ENCODE measurements at places on chromosomes 1 and 21. TPM values are rescaled to one million over a fixed set of nuclear protein-coding genes. Genes with fewer than 3 reads are reported as not detected.

- DNase-seq, result no peak
Measured at GRCh38 chr21:29928537-29928936, 11.3 kb downstream of the GRIK1 start.

The C1orf146 gene
- not detected for polyA plus RNA-seq

GRCh38 chr1:207991583-207992026, 80.7 kb upstream of the CD34 start:
- no peak for DNase-seq

- no peak for DNase-seq
Measured at GRCh38 chr1:151048645-151049032, 1.1 kb downstream of the C1orf56 start.

DNA sequence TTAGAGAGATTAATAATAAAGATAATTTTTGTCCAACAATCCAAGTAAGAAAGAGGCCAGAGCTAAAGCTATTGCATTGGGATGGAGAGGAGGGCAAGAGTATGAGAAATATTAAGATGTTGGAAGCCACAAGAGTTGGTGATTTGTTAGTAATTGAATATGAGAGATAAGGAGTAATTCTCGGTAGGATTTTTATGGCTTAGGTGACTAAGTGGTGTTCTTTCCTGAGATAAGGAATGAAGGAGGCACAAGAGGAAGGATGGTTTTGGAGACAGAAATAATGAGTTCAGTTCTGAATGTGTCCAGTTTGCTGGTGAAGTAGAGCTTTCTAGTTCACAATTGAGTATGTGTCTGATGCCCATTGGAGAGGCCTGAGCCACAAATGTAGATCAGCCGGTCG, 9.4 kb downstream of the TRMT13 start:
- DNase-seq, result no peak

DNA sequence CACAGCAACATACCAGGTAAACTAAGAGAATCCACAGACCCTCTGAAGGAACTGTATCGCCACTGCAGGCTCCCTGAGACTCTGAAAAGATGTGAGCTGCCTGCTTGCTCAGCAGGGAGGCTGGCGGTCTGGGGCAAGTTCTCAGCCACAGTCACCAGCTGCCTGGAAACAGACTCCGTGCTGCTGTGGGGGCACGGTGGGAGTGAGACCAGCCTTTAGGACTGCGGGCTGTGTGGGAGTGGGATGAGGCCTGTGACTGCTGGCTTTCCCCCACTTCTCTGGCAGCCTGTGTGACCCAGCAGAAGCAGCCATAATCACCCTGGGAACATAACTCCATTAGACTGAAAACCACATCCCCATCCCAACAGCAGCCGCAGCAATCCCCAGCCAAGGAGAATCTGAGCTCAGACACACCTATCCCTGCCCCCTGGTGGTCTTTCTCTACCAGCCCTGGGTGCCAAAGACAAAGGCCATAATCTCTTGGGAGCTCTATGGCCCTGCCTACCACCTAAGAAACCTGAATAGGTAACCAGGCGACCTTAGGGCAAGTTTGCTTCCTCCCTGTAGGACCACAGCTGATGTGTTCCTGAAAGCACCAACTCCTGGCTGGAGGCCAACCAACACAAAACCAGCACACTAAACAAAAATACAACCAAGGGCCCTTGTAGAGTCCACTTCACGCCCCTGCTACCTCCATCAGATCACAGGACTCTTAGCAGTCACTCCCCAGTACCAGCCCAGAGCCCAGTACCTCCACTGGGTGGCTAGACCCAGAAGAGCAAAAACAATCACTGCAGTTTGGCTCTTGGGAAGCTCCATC, 151.5 kb downstream of the SMYD3 start:
- DNase-seq, result no peak

DNA sequence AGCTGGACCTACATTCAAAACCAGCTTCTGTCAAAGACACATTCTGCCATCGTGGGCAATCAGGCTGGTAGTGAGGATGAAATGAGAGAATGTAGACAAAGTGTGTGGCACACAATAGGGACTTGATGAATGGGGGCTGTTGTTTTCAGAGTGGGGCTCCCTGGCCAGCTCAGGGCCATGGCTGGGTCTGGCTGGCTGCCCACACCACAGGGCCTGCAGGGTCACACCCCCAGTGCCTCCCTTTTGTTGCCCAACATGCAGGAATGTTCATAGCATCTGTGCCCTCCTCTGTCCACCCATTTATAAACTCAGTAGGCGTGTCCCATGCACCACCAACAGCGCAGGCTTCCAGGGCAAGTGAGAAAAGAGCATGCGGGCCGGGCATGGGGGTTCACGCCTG, 20.8 kb upstream of the ECE1 start:
- no peak for DNase-seq

DNA sequence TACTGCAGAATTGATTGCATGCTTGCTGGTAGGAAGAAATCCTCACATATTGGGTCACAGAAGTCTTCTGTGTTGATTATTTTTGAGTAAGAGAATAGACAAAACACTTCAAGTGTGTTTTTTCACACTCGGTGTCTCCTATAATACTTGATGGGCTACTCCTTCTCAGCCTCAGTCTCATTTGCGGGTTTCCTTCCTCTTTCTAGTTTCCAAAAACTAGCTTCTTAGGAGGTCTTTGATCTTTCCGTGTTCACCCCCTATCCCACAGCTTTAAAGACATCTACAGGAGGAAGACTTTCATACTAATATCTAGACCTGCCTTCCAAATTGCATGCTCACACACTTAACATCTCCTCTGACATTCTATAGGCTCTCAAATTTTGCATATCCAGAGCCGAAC, 40.7 kb upstream of the NTPCR start:
- DNase-seq, result no peak

The CYP2J2 gene
- 93.5 TPM for polyA plus RNA-seq

All from hindlimb muscle (tissue), 1 donor.